ENCODE measurements at places on chromosomes 6 and 20. TPM values are rescaled to one million over a fixed set of nuclear protein-coding genes. Genes with fewer than 3 reads are reported as not detected.

Gene CYP39A1
- total RNA-seq, result not detected

Gene PACRG
- total RNA-seq, result 0.23 TPM

GRCh38 chr6:51349857-51350256, 531.2 kb downstream of the TFAP2B start:
- no peak for DNase-seq

Gene LGSN
- total RNA-seq, result not detected

Gene DTNBP1
- total RNA-seq, result 16.4 TPM

DNA sequence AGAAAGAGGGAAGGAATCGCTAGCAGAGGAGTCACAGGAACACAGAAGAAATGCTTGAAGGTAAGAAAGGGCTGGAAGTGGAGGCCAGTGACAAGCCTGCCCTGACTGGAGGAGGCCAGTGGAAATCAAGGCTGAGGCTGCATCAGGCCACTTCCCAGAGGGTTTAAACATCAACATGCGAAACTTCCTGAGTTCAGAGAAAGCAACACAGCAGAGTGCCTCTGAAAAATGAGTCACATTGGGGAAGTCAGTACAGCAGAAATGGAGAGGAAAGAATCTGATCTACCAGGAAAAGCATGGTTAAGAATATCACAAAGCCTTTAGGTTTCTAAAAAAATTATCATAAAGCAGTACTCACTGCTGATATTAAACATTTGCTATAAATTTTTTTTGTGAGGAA, 23.3 kb downstream of the NAPB start:
- DNase-seq, result no peak

- no peak for DNase-seq
Measured at GRCh38 chr6:42390228-42390934, 61.3 kb downstream of the TRERF1 start.

DNA sequence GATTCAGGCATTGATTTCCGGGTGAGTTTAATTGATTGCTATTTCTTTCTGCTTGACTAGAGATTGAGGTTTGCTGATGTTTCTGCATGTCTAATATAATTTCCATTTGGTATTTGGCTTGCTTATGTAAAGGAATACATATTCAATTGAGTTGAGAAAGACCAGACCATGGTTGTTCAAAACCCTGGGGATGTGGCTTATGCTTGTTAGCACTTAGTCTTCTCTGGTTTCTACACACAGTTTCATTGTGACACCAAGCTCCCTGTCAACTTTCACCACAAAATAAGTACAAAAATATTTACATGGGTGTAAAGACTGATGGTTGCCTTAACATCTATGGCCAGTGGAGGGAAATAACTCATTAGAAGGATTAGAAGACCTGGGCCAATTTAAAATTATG, 209.6 kb downstream of the CDH26 start:
- no peak for DNase-seq

Gene UST
- total RNA-seq, result 2.0 TPM

Gene MATN4
- not detected for total RNA-seq
